Right atrium auricular region (tissue), 2 donors: ENCODE measurements at places on chromosomes 16 and 17.

GRCh38 chr17:68684949-68685357 is 83.8 kb upstream of the FAM20A start:
- no peak for DNase-seq

- DNase-seq = no peak
Observed at GRCh38 chr17:12907477-12907876, 110.3 kb downstream of the ELAC2 start.

DNA sequence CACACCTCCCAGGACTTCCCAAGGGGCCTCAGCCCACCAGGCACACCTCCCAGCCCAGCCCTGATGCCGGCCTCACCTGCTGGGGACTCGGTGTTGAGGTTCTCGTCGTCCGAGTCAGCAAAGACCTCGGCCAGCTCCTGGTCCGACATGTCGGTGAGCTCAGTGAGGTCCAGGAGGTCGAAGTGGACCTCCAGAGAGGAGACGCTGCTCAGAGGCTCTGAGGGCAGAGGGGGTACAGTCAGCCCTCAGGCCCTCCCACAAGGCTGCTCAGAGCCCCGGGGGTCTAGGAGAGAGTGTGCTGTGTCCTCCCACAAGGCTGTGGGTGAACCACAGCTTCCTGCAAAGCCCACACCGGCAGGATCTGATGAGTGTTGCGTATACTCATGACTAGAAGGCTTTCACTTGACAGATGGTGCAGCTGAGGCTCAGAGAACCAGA is 10.5 kb downstream of the DBNDD1 start:
- no peak for DNase-seq

DNA sequence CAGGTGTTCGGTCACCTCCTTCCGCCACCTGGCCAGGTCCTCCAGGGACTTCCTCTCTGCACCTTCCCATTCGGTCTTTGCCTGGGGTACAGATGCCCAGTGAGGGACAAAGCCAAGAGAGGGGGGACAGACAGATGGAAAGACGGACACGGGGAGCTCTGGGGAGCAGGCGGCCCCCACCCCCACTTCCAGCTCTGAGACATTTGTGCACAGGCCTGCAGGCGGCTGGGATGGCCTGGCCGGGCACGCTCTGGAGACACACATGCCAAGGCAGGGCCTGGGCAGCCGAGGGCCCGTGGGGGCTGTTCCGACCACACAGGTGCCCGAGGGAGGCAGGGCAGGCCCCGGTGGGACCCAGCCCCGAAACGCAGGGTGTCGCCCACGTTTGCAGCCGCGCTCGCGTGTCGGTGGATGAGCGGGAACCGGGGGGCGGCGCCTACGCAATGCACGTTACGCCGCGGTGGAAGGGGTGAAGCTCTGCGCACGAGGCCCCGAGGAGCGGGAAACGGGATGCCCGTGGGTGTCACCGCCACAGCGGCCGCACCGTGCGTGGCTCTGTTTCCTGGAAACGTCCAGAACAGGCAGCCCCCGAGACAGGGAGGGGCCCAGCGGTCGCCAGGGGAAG is 6.0 kb downstream of the PERCC1 start:
- no peak for DNase-seq

DNA sequence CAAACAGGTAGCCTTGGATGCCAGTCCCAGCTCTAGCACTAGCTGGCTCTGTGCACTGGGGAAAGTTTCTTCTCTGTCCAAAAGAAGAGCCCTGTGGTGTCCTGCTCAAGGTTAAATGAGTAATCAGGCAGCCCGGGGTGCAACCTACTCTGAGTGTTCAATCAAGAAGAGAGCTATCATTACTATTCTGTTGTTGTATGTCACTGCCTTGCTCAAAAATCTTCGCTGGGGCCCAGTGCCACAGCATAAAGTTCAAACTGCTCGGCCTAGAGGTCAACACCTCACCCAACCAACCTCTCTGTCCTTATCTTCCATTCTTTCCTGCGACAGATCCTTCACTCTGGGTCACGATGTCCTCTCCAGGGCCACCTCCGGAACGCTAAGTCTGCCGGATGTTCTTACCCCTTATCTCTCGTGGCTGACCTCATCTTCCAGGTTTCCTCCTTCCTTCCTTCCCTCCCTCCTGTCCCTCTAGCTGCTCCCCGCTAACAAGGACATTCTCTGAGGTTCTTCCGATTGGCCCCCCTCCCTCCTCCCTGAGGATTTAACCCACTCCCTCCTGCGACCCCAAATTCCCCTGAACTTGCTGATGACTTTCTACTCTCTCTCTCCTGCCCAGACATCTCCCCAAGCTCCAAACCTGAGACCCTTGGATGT is 4.4 kb downstream of the FDXR start:
- no peak for DNase-seq

GRCh38 chr17:80937462-80938381 is 53.9 kb upstream of the CHMP6 start:
- no peak for DNase-seq

GRCh38 chr17:71440513-71440912 is 680.3 kb upstream of the SOX9 start:
- no peak for DNase-seq

DNA sequence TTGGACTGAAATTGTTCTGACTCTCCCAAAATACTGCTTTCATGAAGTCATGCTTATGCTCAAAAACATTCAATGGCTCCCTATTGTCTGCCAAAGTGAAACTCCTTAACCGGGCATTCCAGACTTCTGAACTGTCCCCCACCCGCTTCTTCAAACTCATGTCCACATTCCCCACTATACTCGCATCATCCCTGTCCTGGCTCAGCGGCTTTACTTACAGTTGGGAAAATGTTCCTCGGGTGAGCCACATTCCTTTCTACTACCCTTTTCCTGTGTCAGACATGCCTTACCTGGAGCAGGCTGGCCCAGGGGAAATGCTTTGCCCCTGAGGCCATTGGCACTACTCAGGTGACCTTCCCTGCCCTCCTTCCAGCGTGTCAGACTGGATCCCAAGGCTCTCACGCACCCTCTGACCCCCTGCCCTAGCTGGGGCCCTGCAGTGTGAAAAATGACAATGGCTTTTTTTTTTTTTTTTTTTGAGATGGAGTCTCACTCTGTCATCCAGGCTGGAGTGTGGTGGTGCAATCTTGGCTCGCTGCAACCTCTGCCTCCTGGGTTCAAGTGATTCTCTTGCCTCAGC is 5.3 kb downstream of the CYGB start:
- DNase-seq = no peak

DNA sequence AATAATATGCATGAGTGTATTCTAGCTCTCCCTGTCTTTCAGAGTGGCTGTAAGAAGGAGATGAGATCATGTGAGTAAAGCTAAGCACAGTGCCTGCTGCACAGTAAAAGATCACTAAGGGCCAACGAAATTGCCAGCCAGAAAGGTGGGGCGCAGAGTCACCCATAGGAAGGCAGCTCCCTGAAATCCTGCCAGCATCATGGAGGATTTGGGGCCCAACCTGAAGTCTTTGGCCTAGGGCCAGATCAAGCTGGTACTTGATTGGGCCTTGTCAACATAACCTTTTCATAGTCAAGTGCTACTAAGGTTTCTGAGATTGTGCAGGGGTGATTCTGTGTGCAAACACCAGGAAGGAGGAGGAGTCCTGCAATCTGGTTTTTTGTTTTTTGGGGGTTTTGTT is 16.5 kb downstream of the SCNN1B start:
- DNase-seq = no peak

DNA sequence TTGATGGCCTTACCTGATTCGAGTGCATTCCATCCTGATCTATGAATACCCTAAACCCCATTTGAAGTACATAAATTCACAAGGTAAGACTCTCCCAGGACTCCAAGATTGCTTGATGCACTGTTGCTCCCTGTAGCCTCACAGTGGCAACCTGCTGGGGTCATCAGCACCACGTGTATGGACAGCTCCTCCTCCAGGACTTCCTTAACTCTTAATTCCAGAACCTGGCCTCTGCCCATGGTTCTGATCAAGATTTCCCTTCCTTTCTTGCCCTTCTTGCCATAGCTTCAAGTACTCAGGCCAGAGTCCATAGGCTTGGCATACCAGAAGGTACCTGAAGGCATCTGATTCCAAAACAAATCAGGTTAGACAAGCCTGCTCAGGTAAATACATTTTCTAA is 34.0 kb upstream of the NLK start:
- DNase-seq = no peak

DNA sequence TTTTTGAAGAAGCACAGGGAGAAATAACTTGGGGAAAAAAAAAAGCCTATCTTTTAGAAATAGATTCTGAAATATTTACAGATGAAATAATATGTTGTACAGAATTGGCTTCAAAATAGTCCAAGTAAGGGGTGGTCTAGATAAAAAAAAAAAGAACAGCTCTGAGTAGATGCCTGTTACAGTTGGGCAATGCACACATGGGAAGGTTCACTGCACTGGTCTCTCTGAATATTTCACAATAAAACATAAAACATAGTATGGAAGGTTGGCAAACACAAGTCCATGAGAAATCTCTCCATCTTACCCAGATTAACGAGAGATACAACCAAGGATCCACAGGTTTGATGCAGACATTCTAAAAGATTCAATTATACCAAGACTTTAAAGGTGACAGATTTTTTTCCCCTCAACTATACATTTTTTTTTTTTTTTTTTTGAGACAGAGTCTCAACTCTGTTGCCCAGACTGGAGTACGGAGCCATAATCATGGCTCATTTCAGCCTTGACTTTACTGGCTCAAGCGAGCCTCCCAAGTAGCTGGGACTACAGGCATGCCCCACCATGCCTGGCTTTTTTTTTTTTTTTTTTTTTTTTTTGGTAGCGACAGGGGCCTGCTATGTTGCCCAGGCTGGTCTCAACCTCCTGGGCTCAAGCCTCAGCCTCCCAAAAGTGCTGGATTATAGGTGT is 58.0 kb downstream of the KANSL1 start:
- no peak for DNase-seq

- no peak for DNase-seq
Observed at GRCh38 chr17:71252436-71252835, 868.4 kb upstream of the SOX9 start.

- no peak for DNase-seq
Observed at GRCh38 chr16:3548445-3548844, 28.8 kb downstream of the NLRC3 start.

DNA sequence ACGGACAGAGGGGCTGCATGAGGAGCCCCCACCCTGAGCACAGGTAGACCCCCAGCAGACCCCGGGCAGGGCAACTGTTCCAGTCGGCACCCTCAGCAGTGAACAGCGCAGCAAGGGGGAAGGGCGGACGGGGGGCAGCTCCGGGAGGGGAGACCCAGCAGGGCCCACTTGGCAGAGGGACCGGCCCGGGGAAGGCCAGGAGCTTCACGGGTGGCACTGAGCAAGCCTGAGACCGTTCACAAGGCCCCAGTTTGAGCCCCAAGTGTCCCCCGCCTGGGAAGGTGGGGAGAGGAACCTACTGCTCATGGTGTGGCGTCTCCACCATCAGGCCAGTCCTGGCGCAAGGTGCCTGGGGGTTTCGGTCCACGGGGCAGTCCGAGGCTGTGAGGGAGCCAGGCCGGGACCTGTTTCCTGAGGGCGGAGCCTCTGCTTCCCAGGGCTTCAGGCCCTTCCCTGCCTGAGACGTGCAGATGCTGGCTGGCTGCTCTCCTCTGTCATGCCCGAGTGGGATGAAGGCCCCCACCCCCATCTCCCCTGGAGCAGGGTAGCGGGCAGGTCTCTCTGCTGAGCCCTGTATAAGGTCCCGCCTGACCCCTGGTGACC is 54.4 kb upstream of the GNG13 start:
- DNase-seq = no peak

GRCh38 chr16:5709889-5710288 is 612.3 kb upstream of the EEF2KMT start:
- DNase-seq = no peak

GRCh38 chr17:80372922-80373570 is 41.9 kb upstream of the ENDOV start:
- no peak for DNase-seq

GRCh38 chr16:31467858-31468257 is 4.1 kb upstream of the TGFB1I1 start:
- DNase-seq = no peak

GRCh38 chr16:28529124-28529523 is 9.7 kb downstream of the NUPR1 start:
- DNase-seq = no peak

- DNase-seq = no peak
Observed at GRCh38 chr17:48440669-48441068, 10.7 kb upstream of the SKAP1 start.

DNA sequence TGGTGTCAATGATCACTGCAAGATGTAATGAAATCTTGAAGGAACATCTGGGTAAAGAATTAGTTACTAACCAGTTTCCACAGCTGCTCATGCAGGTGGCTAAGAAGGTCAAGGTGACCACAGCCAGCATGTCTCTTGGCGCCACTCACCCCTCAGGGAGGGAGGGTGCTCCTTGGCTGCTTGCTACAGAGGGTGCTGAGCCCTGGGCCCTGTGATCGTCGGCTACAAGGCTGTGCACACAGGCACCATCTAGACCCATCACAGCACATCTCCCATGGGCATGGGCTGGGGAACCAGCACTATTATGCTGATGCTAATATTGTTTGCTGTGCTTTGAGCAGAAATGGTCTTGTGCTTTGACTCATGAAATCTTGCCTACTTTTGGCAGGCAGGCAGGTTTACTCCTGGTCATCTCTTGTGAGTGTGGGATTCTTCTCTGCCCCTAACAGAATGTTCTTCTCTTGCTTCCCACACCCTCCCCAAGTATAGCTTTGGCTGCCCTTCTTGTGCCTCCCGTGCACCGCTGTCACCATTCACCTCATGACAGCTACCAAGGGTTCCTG is 36.4 kb downstream of the TXNDC11 start:
- DNase-seq = no peak

GRCh38 chr16:1769402-1770300 is 1.7 kb downstream of the NME3 start:
- no peak for DNase-seq

GRCh38 chr16:84959784-84960417 is 51.4 kb downstream of the ZDHHC7 start:
- no peak for DNase-seq

DNA sequence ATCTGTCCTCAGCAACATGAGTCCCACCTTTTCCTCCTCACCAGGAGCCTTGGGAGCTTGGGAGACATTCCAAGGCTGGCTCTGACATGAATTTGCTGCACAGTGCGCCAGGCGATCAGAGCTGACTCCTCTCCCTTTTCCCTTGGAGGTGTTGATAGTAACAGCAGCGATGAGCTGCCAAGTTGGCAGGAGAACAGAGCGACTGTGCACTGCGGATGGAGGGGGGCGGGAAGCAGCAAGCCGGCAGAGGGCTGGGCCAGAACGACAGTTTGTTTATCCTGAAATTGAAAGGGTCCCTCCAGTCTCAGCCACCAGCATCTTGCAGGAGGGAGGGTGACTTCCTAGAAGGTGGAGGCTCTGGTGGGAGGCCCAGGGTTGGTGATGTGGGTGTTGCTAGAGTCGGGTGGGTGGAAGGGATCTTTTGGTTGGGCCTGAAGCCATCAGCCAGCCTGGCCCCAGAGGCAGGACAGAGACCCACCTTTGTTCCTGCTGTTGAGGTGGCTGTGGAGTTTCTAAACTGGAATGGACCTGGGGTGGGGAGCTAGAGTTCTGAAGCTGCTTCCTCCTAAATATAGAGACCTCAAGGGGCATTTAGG is 22.5 kb upstream of the DYNLL2 start:
- no peak for DNase-seq

DNA sequence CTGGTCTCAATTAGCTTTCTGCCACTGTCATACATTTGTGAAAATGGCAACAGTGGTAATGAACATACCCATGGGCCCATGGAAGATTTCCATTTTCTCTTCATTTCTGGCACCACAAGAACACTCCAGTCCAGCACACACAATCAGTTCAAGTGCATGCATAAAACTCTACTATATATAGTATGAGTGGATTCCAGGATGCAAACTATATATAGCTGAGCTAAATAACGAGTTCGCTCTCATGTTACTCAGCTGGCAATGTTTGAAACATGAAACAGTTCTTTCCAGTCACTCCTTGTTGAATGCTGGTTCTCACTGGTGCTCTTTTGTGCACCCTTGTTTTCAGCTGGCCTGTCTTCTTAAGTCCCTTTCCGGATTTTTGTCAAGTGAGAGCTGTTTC is 75.2 kb upstream of the DHX40 start:
- DNase-seq = no peak
